ENCODE measurements at places on chromosomes 7 and 10.

- H3K4me1 ChIP-seq: peaks cover 10% of the 10 kb centered on the region
- H3K36me3 ChIP-seq: peaks cover 34% of the 10 kb centered on the region
- no peak overlapping the region for H3K4me3 ChIP-seq
- DNase-seq: no peak
Measured at GRCh38 chr7:134785842-134786241, 6.4 kb downstream of the CALD1 start.

- H3K36me3 ChIP-seq: no peaks in the 10 kb centered on the region
- no peak overlapping the region for H3K4me3 ChIP-seq
- H3K4me1 ChIP-seq: no peaks in the 10 kb centered on the region
- H3K27me3 ChIP-seq: no peaks in the 10 kb centered on the region
Measured at GRCh38 chr7:111132833-111133232, 41.9 kb downstream of the LRRN3 start.

DNA sequence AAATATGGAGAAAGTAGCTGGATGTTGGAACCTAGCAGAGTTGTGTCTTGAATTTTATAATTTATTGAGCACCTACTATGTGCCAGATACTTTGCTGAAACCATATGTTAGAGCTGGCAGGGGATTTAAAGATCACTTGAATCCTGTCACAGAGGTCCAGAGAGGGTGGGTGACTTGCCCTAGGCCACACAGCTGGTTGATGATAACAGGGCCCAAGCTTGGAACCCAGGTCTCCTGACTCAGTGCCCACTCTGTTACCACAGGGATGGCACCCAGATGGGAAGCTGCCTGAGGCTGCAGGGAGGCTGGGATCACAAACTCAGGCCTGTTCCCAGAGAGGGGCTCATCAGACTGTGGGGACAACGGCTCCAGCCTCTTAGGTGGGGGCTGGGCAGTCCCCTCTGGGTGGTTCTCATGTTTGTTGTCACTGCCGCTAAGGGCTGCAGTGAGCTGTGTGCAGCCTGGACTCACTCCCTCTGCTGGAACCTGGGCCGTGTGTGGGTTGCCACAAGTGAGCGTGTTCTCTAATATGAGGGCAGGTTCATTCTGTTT is 18.6 kb downstream of the GOLGA7B start:
- H3K4me3 ChIP-seq: no peak overlapping the region
- H3K4me1 ChIP-seq: peaks cover 16% of the 10 kb centered on the region
- peaks cover 22% of the 10 kb centered on the region for H3K27me3 ChIP-seq
- H3K27ac ChIP-seq: no peak overlapping the region
- no peaks in the 10 kb centered on the region for H3K36me3 ChIP-seq

- no peak overlapping the region for H3K27ac ChIP-seq
- H3K27me3 ChIP-seq: no peaks in the 10 kb centered on the region
- DNase-seq: no peak
- H3K4me1 ChIP-seq: peaks cover 7% of the 10 kb centered on the region
- peak overlapping the region; percentile 53 for H3K4me3 ChIP-seq
- H3K36me3 ChIP-seq: no peaks in the 10 kb centered on the region
Measured at GRCh38 chr10:103820101-103821062, 35.0 kb downstream of the SH3PXD2A start.

DNA sequence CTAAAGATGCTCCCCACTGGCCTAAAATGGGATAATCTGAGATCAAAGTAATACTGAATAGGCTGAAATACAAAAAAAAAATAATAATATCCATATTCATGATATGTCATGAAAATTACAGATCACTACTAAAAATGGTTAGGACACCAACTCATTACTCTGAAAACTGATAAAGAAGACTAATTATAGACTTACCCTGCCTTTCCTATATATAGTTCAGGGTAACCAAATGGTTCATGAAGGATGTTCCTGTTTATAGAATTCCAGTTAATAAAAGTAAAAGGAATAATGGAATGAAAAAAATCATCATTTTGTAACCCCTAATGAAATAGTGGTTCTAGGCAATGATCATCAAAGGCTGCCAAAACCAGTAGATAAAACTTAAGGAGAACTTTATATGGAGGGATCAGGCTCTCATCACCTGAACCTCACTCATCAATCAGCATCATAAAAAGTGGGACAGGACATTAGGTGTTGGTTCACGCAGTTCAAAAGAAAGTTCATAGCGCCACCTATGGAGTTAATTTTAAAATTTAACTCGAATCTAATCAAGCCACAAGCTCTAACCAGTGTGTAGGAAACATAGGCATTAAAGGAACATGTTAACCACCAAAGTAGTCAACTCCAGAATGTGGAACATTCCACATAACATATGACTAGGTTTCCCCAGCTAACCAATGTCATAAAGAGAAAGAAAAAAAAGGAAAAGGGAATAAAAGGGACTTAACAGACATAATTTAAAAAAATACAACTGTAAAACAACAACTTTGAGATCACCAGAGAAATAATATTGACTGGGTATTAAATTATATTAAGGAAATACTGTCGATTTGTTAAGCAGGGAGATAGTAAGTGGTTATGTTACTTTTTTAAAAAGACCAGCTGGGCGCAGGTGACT is 35.7 kb downstream of the P4HA1 start:
- no peaks in the 10 kb centered on the region for H3K27me3 ChIP-seq
- peaks cover 2% of the 10 kb centered on the region for H3K4me1 ChIP-seq
- H3K36me3 ChIP-seq: peaks cover 6% of the 10 kb centered on the region
- H3K27ac ChIP-seq: no peak overlapping the region
- H3K4me3 ChIP-seq: no peak overlapping the region

DNA sequence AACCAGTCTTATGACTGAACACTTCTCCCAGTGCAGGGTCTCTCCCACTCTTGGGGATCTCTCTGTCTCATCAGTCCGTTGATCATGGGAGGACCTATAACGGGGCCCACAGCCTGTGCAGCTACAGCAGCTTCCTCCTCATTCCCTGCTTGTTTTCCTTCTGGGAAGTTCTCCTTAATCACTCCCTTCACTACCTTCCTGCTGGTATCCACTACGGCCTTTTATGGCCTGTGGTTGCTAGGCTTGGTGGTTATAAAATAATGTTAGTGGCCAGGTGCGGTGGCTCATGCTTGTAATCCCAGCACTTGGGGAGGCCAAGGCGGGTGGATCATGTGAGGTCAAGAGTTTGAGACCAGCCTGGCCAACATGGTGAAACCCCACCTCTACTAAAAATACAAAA is 3.5 kb upstream of the ZNF282 start:
- no peak for DNase-seq
- peaks cover 4% of the 10 kb centered on the region for H3K27me3 ChIP-seq
- peaks cover 3% of the 10 kb centered on the region for H3K4me1 ChIP-seq
- no peak overlapping the region for H3K27ac ChIP-seq
- H3K36me3 ChIP-seq: no peaks in the 10 kb centered on the region

- H3K36me3 ChIP-seq: no peaks in the 10 kb centered on the region
- no peaks in the 10 kb centered on the region for H3K27me3 ChIP-seq
- H3K27ac ChIP-seq: no peak overlapping the region
- DNase-seq: no peak
Measured at GRCh38 chr7:31204071-31204470, 136.5 kb downstream of the NEUROD6 start.

All from mesenchymal stem cell (in vitro differentiated cells and primary cell).